ENCODE measurements at places on chromosomes 2 and 18. TPM values are rescaled to one million over a fixed set of nuclear protein-coding genes. Genes with fewer than 3 reads are reported as not detected.
A peak's percentile ranks its signal among the peaks of the same experiment; 100 is the strongest.

Gene DIS3L2
- 35.3 TPM for total RNA-seq

GRCh38 chr2:192190474-192190873, 4.3 kb downstream of the TMEFF2 start:
- no peak for DNase-seq

DNA sequence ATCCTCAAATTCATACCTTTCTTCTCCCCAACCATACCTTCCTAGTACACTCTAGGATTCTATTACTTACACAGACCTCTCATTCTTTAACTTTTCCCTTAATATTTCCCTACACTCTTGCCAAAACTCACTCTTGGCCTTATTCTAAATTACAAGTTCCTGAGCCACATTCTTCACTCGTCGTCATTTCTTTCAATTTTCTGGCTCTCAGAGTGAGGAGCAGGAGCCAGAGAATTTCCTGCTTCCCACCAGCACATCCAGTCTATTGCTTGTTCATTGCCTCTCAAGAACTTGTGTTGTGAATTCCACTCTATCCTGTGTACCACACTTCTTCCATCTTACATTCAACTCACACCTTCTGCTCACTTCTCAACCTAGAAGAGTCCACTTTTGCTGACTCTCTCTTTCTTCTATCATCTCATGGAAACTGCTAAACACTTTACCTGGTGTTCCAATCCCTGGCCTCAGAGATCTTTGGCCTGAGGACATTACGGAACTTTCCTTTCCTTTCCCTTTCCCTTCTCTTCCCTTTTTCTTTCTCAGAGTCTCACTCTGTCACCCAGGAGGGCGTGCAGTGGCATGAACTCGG, 171.6 kb downstream of the PLCL1 start:
- DNase-seq: no peak

DNA sequence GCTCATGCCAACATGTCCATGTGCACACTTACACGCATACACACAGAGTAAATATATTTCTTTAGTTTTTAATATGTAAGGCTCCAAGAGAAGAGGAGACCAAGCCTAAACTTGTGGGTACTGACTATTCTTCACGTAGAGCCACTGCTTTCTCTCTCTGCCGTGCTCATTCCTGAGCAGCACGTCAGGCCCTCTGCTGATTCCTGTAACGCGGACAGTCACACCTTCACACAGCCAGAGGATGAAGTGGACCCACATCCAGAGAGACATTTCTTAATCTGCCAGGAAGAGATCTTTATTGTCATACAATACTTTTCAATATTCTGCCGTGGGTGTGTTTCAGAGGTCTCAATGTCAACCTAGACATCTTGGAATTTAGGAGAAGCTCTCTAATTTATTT, 560.7 kb downstream of the STK39 start:
- no peak for DNase-seq

GRCh38 chr2:190809876-190810525, 70.6 kb upstream of the GLS start:
- peak; percentile 56 for DNase-seq
